ENCODE measurements at places on chromosomes 12 and 14.

GRCh38 chr14:76810953-76811400 is 1.7 kb downstream of the ANGEL1 start:
- no peak for DNase-seq

DNA sequence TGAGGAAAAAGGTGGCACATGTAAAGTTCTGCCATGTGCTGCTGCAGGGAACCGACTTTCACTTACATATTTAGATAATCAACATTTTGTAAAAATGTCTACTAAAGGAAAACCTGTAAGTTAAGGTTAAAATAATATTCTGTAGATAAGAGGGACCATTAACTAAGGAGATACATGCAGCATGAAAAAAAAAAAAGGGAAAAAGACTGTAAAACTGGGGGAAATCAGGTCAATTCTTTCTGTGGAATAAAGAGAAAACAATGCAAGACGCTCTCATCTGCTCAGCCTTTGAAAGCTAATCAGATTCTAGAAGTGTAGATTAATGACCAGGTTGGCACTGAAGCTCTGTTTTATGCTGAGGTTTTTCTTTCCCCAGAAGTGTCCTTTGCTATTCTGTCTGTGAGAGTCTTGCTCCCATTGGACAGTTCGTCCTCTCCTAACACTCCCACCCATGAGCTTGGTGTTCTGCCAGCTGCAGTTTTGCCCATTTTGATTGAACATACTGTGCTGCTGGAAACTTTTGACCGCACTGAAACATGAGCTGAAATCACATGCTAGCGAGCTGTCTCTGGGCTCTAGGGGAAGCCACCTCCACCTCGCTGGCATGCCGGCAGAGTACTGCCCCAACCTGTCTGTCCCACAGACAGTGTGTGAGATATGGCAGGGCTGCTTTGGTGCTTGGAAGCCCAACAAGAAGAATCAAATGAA is 39.7 kb downstream of the PPTC7 start:
- no peak for DNase-seq

DNA sequence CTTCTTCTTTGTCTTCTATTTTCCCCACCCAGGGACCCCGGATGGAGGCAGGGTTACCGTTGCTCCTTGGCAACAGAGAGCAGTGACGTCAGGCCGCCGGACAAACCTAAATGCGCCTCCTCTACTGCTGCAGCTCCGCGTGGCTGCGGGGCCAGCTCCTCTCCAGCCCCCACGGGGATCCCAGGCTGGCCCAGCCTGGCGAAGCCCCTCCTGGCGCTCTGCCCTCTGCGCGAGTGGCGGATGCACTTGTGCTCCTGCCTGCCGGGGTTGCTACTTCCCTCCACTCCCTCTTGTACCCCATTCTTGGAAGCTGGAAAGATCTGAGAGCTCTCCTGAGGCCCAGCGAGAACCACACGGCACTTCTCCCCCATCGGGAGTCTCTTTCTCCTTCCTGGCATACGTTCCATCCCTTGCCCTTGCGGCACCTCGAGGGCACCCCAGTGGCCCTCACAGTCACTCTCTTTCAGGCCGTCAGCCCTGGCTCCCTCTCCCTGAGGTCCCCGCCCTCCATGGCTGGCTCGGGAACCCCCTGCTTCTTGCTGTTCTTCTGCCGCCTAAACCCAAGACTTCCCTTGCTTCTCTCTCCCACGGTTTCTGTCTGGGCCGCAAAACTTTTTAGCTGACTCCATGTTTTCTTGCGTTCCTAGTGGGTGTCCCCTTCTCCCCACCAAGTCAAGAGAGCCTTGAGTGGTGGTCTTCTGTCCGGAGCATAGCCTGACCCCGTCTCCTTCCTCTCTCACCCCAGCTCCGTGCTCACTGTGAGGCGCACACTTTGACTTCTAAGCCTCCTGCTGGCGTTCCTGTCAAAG is 121.7 kb downstream of the PAPOLA start:
- no peak for DNase-seq

DNA sequence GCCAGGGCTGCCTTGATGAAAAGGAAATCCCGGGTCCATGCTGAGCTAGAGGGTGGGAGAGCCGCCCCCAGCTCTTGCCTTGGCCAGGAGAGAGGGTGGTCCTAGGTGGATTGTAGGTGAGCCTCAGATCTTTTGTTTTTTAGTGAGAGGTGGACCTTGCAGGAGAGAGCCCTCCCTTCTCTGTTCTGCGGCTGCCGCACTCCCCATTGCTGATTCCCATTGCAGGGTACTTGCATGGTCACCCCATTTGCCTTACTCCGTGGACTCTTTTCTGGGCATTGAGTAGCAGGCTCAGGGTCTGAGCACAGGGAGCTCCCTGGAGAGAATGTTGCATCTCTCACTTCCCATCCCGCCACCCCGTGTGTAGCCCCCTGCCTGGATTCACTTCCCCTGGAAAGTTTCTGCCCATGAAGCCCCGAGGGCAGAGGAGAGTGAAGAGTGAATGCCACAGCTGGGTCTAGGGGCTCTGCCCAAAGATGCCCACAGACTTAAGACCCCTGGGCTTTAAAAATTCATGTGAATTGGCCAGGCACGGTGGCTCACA is 10.2 kb downstream of the VASH1 start:
- no peak for DNase-seq

GRCh38 chr12:25020621-25021243 is 71.8 kb upstream of the BCAT1 start:
- DNase-seq: no peak

All from NCI-H1436 (cell line).